AML-193 (cell line): ENCODE measurements at places on chromosomes 5 and 9.

- peak; percentile 8 for DNase-seq
Observed at GRCh38 chr5:76521240-76521758, 101.9 kb downstream of the F2RL2 start.

- no peak for DNase-seq
Observed at GRCh38 chr5:154466671-154467070, 11.4 kb downstream of the HAND1 start.

DNA sequence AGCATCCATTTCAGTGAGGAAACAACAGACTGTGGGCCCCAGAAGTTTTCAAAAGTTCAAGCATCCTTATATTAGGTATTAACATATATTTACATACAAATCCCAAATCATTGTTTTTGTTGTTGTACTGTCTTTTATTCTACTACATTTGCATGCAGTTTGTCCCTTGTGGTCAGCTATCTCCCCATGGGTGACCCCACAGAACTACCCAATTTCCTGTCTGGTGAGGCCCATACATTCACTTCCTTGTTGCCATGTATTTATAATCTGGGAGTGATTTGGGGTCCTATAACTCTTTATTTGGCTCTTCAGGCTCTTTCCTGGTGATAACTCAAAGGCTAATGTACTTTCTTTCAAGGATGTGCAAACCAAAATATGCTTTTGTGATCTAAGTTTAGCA lies 3.3 kb upstream of the CD180 start:
- no peak for DNase-seq

GRCh38 chr5:144267961-144268513 lies 97.4 kb downstream of the KCTD16 start:
- no peak for DNase-seq

- no peak for DNase-seq
Observed at GRCh38 chr9:76401580-76402354, 7.5 kb upstream of the RFK start.

DNA sequence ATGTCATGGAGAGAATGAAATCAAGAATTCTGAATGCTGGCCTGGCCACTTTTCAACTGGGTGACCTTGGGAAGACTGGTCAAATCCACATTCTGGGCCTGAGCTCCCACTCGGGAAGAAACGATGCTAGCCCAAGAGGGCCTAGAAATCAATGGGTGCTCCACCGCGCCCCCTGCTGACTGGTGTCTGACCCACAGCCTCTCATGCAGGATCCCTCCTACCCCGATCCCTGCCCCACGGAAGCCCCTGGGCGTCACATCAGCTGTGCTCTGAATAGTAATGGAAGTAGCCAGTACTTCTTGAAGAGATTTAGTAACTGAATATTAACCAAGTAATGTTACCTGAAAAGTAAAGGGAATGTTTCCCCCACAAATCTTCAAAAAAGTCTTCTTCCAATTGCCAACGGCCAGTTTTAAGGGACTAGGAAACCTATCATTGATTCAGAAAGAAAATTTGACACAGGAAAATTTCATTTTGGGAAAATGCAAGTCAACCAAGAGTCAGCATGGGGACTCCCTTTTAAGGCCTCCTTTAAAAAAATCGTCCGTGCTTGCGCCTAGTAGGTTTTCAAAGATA lies 43.9 kb downstream of the CRB2 start:
- DNase-seq, result no peak

- no peak for DNase-seq
Observed at GRCh38 chr9:34446468-34446891, 11.9 kb downstream of the FAM219A start.
